ENCODE measurements at places on chromosomes 1 and 21.
A peak's percentile ranks its signal among the peaks of the same experiment; 100 is the strongest.

DNA sequence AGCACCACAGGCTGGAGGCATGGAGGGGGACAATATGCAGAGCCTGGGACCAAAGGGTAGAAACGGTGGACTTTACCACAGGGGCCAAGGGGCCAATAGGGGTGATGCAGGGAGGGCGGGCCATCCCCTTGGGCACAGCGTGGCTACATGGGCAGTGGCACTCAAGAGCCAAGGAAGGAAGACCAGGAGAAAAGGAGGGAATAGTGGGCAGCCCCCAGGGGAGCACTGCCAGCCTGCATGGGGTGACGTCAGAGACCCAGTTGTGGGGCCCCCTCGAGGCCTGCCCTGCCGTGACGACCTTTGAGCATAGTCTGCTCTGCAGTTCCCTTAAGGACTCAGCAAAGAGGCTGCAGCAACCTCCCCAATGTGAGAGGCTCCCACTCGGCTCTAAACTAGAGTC, 95.5 kb upstream of the TMPRSS2 start:
- DNase-seq: no peak

DNA sequence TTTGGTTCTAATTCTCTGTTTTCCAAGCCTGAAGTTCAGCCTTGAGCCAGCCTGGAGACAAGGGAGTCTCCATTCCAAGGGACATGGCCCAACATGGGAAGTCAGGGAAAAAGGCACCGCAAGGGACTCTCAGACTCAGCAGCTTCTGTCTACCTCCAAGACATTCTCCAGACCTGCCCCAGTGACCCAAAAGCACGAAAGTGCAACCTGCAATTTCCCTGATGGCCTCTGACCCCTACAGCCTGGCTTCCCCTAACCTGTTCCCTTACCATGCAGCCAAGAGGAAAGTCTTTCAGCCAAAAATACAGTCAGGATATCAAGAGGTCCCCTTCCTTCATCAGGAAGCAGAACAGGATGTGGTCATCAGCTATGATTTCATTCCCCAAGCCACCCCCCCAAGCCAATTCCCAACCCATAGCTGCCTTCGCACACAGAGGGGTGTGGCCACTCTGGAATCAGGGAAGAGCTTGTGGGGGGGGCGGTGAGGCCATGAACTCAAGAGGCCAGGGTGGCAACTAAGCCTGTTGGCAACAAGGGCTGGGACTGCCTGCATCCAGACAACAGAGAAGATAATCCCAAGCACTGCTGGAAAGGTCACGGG, 59.2 kb downstream of the TIAM1 start:
- no peak for DNase-seq

GRCh38 chr1:102833151-102833550, 275.2 kb downstream of the COL11A1 start:
- no peak for DNase-seq

DNA sequence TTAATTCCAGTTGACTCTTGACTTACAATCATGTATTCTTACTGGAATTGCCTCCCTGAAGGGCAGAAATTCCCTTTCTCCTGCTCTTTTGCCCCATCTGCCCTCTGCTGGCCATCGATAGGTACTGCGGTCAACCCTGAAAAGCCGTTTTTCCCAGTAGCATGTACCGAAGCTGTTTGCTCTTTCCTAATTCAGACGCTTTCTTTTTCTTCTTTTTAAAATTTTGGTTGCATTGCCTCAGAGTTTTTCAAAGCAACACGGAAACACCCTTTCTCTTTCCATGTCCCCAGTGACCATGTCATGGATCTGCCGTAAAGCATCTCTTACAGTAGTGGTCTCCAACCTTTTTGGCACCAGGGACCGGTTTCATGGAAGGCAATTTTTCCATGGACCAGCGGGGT, 164.2 kb upstream of the C1orf21 start:
- DNase-seq: peak; percentile 15

GRCh38 chr1:38605063-38605462, 254.5 kb downstream of the RRAGC start:
- DNase-seq: no peak

DNA sequence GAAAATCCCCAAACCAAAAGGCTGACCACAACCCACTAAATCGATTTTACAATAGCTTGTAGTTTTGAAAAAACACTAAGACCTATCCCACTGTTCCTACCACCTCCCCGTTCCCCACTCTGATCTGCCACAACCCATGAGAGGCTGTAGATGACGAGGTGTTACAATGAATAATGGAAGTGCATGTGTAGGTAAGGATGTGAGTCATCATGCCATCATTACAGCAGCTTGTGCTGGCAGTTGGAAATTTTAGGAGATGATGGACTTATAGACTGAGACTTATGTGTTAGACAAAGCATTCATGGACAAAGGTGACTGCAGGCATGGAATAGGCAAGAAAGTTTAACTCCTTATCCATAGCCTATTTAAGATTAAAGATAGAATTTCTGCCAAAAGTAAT, 184.7 kb upstream of the CACYBP start:
- DNase-seq: no peak

DNA sequence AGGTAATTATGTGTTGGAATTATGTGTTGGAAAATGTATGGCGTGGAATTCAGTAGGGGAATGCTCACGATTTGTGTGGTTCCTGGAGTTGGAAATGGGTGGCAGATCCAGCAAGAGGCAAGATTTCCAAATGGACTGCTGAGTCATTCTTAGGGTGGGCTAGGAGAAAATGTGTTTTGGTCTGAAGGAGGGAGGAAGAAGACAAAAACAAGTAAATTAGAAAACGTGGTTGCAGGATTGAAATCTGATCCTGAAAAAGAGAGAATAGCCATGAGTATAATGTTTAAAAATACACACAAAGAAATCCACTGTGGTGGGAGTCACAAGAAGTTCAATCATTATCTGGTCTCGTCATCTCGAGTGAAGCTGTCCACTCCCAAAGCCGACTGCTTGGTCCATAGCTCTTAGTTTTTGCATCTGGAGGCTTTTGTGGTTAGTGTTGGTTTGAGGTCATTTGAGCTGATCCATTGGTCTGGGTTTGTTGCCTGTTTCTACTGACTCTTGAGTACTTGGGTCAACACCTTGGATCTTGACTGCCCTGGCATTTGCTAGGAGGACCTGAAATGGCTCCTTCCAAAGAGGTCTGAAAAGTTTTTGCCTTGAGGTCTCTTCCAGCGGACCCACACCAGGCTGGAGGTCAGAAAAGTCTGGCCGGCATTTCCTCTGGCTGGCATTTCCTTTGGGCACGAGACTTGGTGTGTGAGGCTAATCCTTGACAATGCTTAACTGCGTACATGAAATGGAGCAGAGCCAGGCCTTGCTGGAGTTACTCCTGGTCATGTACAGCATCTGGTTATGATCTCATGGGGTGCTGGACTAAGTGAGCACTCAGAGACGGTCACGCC, 9.2 kb downstream of the MX2 start:
- no peak for DNase-seq

GRCh38 chr1:56439610-56440264, 139.6 kb downstream of the PLPP3 start:
- DNase-seq: no peak

DNA sequence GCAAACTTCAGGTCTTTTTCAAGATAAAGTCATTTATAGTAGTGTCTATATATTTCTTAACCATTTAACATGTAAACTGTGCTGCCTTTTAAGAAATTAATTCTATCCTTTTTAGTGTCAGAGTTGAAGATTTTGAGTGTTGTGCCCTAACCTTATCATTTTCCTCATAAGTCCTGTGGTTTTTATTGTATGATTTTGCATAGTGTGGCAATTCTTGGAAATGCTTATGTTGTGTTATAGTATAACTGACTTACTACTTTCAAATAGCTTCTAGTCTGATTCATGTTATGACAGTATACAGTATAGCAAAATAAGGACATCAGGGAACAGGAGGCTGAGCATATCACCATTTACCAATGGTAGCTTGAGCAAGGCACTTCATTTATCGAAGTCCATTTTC, 99.1 kb downstream of the PTBP2 start:
- no peak for DNase-seq
